CD4-positive, alpha-beta T cell treated with Interleukin-2 at 100 ng/mL for 4 hours (primary cell): ENCODE measurements at places on chromosomes 2 and 18.

- peak; percentile 80 for DNase-seq
These were observed 33.8 kb downstream of the TOGARAM2 start for GRCh38 chr2:29014811-29015421.

- no peak for DNase-seq
These were observed 185.3 kb upstream of the SIX2 start for GRCh38 chr2:45194596-45194995.

GRCh38 chr2:26740890-26741302, 23.2 kb upstream of the SLC35F6 start:
- DNase-seq = no peak

DNA sequence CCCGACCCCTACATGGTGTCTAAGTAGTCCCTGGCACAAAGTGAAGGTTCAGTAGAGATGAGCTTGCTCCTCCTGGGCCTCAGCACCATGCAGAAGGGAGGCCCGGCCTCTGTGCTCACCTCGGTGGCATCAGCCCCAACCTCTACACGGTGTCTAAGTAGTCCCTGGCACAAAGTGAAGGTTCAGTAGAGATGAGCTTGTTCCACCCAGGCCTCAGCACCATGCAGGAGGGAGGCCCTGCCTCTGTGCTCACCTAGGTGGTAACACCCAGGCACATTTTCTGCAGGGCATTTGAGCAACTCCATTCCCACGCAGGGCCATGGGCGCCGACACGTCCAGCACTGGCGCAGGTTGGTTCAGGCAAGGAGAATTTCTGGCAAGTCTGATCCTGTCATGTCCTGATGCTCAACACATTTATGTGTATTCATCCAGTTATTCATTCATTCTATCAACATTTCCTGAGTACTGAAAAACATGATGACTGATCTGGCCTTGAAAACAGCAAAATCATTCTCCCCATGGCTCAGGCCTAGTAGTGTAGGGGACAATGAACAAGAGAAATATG, 408.2 kb upstream of the MYT1L start:
- DNase-seq = no peak

DNA sequence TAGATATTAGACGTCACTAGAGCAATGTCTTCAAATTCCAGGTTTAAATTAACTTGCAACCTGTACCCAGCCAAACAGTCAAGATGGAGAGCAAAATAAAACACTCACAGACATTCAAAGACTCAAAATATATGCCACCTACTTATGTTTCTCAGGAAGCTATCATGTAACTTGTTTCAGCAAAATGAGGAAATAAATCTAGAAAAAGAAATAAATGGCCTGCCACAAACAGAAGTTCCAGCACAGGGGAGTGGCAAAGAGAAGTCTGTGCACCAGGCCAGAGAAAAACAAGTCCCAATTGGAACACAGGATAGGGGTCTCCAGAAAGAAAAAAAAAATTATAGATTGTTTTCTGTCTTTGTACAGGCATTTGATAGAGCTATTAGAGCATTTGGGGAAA, 96.7 kb downstream of the LRP2 start:
- DNase-seq = no peak

DNA sequence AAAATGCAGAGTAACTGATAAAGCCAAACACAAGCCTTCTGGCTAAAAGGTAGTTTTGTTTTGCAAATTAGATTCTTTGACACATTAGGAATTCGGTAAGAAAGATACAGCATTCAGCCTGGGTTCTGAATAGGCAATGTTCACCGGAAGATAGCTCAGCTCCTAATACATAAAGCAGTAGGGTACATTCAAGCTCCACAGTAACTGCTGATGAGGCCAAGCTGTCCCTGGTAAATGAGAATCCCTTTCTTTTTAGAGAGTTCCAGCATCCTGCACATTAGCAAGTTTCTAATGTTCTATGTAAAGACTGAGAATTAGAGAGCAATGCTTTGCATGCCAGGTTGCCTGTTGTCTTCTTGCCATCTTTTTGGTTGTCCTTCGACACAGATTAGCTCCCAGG, 316.3 kb upstream of the SLC14A2 start:
- DNase-seq = no peak

DNA sequence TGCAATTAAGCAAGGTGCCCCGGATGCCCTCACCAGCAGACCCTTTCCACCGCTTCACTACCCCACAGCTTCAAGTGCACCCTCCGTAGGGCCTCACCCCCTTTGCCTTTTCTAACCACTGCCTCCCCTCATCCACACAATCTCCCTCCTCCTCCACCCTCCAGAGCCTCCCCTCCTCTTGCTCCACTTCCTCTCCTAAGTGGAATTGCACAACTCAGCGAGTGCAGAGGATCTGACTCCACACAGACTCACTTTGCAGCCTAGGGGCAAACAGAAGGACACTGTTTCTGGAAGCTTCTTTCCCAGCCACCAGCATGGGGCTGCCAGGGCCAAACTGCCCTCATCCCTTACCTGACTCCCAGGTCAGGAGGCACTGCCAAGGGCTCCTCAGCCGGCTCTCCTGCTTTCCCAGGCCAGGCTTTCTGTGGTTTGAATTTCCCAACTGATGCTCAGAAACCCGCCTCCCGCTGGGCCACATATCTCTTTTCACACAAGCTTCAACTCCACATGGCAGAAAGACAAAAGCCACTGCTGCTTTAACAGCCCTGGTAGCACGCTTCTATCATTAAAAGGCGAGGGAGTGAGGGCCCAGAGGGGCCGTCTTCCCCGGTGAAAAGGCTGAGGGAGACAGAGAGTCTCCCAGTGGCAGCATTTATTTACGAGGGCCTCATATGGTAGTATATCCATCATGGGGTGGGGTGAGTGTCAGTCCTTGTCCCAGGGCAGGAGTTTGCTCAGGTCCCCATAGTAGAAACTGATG, 74.7 kb upstream of the MGAT4A start:
- DNase-seq = no peak

DNA sequence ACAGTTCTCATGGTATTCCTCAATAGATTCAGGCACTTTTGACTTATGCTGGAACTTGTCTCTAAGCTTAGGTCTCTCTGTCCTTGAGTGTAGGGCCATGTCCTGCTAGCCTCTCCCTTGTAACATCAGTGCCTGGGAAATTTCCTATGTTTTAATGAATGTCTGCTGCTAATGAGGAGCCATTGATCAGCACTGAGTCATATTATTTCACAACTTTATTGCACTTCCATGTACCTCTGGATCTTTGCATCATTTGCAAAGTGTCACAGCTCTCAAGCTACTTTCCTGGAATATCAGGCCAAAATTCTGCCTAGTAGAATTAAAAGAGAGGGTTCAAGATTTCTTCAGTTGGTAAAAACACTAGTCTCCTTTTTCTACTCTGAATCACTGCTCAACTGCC, 102.5 kb downstream of the GAREM1 start:
- DNase-seq = no peak

- DNase-seq = peak; percentile 36
These were observed 156.3 kb downstream of the DOCK10 start for GRCh38 chr2:224885836-224886547.

- no peak for DNase-seq
These were observed at the start of gene MC4R for GRCh38 chr18:60372596-60372995. Gene MC4R, minus strand, starts transcription at chr18:60372775. Its CDS starts 426 bp downstream, at chr18:60372349.

- no peak for DNase-seq
These were observed 6.4 kb downstream of the MARS2 start for GRCh38 chr2:197711578-197711977.

DNA sequence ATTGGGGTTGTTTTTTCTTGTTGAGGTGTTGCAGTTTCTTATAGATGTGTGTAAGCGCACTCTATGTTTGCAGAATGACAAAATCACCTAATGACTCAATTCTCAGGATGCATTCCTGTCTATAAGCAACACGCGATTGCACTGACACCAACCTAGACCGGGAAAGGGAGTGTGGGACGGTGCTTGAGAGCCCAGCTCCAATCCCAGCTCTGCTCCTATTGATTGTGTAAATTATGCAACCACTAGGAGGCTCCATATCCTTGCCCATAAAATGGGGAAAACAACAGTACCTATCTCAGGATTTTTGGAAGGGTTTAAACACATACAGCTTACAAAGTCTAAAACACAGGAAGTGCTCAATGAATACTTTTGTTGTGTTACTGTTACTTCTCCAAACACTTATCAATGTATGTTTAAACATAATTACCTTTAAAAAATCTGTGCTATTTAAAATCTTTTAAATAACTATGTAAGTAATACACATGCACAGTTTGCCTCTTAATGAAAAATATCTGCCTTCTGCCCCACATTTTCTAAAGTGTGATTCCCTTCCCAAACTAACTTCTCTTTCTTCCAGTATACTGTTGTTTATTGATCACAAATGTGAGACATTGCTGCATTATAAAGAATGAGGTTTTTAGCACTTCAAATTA, 132.5 kb downstream of the SPHKAP start:
- no peak for DNase-seq

GRCh38 chr18:212780-213179, 54.4 kb downstream of the USP14 start:
- no peak for DNase-seq

GRCh38 chr2:38656866-38657480, 8.9 kb upstream of the GALM start:
- no peak for DNase-seq

DNA sequence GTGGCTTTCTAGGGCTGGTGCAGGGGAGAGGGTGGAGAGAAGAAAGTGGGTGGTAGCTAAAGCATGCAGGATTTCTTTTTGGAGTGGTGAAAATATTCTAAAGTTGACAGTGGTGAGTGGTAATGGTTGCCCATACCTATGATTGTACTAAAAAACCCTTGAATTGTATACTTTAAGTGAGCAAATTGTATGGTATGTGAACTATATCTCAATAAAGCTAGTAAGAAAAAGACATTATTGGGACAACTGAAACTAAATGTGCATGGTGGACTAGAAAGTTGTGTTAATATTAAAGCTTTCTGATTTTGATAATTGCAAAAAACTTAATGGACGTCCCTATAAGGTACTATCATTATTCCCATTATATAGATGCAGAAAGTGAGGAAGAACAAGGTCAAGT, 50.3 kb downstream of the SMAD7 start:
- no peak for DNase-seq
